ENCODE measurements at places on chromosomes 1 and 21. TPM values are rescaled to one million over a fixed set of nuclear protein-coding genes. Genes with fewer than 3 reads are reported as not detected.

Gene SPRR2A
- total RNA-seq = not detected

Gene TP73
- 1.5 TPM for total RNA-seq

GRCh38 chr1:82215056-82215852, 414.5 kb downstream of the ADGRL2 start:
- DNase-seq = no peak

GRCh38 chr1:162230517-162230916, 146.1 kb downstream of the SPATA46 start:
- DNase-seq = no peak

GRCh38 chr1:201495551-201496295, 11.2 kb downstream of the CSRP1 start:
- no peak for DNase-seq

DNA sequence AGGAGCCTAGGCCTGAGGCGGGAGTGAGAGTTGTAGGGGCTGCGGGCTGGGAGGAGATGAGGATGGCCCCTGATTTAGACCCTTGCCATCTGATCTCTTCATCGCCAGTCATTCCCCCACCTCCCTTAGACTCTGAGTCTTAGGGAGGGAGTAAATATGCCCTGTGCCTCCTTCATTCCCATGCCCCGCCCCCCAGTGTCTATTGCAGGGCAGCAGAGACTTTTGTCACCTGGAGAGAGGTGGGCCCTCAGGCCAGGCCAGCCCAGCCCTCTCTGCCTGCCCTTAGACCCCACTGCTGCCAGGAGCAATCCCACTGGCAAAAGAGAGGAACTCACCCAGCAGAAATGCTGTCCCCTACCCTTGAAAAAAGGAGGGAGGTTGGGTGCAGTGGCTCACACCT, 3.2 kb upstream of the MFAP2 start:
- no peak for DNase-seq

Gene GBP4
- total RNA-seq = 38.5 TPM

Gene AGTRAP
- 40.3 TPM for total RNA-seq
